Stomach (tissue), 19 donors: ENCODE measurements at places on chromosomes 5 and 9. TPM values are rescaled to one million over a fixed set of nuclear protein-coding genes. Genes with fewer than 3 reads are reported as not detected.

- no peak for DNase-seq
Measured at GRCh38 chr9:104895572-104895971, 32.4 kb downstream of the ABCA1 start.

- DNase-seq, result no peak
Measured at GRCh38 chr5:111783537-111783936, 26.5 kb upstream of the NREP start.

DNA sequence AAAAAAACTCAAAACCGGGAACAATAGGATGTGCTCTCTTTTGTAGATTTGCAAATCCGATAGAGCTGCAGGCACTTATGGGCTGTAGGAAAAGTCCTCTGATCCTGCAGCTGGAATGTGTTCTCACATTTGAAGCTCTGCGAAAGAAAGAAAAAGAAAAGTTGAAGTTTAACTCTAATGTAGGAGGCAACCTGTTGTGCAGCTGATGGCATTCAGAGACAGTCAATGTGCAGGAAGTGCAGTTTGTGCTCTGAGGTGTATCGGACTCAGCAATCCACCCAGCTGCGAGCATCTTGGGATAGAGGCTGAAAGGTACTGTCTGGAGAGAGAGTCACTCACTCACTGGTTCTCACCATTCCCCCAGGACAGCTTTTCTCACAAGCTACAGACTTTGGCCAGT, 339.2 kb downstream of the AGTPBP1 start:
- no peak for DNase-seq

DNA sequence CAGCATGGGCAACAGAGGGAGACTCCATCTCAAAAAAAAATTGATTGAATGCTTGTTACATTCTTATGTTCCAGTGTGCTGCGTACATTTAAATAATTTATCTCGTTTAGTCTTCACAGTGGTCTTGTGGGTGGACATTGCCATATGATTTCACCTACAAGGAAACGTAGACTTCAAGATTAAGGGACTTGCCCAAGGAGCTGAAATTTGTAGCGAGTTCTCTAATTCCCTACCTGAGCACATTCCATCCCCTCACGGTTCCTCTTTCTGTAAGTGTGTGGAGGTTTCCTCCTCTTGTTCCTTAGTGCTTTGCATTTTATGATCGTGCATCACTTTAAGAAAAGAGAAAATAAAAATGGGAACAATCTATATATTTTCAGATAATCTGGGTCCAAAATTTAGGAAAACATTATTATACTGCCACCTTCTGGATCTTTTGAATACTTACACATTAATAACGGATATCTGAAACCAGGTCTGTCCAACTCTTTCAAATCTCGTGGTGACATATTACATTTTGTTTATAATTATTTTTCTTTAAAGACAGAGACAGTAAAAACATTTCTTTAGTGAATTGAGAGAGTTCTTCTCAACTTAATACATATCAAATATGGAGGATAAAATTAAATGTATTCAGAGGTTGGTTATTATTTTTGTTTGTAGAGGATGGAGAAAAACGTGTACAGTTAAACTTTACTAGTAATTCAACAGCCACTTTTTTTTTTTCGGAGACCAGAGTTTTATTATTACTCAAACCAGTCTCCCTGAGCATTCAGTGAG, 29.9 kb upstream of the C7 start:
- DNase-seq, result no peak

- DNase-seq, result peak; percentile 52
Measured at GRCh38 chr5:11251247-11251646, 490.2 kb upstream of the DAP start.

DNA sequence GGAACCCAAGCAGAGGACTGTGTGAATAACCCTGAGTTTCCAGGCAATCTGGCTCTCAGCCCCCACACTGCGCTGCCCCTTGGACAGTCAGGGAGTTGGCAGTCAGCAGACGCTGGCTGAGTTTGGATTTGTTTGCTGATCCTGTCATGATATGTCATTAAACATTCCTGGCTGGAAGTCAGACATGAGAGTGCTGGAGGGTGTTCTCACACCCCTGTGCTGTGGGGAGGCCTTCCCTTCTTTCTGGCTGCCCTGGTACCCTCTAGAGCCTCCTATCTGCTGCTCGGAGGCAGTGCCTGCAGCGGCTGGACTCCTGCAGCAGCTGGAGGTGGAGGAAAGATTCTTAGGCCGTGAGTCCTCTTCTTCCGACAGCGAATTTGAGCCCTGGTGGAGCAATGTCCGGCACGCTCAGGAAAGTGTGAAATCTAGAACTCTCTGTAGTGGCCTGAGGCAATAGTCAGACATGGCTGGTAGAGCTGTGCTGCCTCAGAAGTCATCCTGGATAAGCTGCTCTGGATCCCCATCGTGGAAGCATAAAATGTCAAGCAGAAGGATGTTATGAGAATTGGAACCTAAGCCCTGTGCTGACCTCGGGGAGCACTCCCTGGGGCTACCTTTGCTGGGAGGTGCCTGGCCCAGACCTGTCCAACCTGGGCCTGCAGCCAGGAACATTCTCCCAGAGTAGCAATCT, 72.0 kb downstream of the PDE8B start:
- DNase-seq, result peak; percentile 27

DNA sequence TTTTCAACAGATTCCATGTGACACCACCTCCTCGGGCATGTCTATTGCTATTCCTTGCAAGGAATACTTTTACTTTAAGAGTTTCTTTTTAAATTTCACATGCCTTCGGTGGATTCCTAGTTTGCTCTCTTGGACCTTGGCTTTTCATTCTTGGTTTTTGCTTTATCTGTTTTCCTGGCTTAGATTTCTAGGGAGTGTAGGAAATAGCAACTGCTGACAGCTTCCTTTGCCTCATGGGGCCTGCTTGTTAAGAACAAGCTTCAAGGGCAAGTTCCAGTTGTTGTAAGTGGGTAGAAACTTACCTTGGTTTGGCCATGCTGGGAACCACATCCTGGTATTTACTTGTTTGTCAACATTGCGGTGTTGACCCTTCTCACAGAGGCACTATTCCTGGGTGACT, 348.5 kb downstream of the DMAC1 start:
- no peak for DNase-seq

- no peak for DNase-seq
Measured at GRCh38 chr9:107345327-107345726, 62.2 kb downstream of the RAD23B start.

- DNase-seq, result no peak
Measured at GRCh38 chr5:27748847-27749246, 710.5 kb upstream of the CDH9 start.

DNA sequence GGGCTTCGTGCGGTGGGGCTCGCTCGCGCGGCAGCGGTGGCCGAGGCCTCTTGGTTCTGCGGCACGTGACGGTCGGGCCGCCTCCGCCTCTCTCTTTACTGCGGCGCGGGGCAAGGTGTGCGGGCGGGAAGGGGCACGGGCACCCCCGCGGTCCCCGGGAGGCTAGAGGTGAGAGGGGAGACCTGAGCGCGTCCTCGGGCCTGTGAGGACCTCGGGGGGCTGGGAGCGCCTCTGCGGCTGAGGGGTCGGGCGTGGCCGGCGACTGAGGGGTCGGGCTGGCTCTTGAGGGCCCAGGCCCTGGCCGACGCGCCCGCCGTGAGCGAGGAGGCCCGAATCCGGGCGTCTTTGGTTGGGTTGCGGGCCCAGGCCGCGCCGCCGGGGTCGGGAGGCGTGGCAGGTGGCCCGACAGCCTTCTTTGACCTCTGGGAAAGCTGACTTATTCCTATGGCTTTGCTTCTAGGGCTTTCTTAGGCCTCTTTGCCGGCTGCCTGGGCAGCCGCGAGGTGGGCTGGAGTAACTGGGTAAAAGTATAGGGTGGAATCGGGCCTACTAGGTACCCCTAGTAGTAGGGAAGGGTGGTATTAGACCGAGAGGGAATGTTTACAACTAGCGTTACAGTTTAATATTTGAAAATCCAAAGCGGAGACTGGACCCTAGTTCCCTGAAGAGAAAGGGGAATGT, at the start of gene CANX:
Gene CANX, plus strand, starts transcription at position 33 of the 681 bp plus-strand sequence. CDS start 6,715 bp downstream, outside the sequence.
- DNase-seq, result no peak

DNA sequence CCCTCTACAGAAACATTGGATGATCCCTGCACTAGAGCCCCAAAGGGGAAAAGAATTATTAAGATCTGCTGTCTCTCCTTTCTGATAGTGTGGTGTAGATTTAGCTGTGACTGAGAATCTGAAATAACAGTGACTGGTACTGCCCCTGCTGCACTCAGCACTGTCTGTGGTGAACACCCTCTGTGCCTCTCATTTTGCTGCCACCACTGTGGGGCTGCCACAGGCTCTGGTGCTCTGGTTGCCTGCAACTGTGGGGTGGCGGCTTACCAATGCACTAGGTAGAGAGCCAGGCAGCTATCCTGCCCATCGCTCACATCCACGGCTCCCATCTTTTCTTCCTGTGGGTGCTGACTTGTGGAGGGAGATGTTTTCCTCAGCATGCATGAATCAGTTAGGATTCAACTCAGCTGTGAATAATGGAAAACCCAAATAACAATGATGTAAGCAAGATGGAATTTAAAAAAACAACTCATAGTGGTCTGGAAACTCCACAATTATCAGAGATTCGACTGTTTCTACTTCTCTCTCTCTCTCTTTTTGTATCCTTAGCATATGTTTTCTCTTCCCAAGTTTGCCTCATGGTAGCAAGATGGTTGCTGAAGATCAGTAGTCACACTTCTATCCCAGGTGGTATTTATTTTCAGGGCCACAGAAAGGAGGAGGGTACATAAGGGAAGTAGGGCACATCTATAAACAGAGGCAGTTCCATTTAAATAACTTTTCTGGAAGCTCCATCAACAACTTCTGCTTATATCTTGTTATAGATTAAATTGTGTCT, 99.8 kb upstream of the DAP start:
- DNase-seq, result no peak

Gene DBH
- total RNA-seq, result not detected
